Hematopoietic multipotent progenitor cell treated with erythropoietin and hydrocortisone succinate and interleukin-3 and kit ligand, for 4 days (in vitro differentiated cells): ENCODE measurements at places on chromosomes 1 and 21.

DNA sequence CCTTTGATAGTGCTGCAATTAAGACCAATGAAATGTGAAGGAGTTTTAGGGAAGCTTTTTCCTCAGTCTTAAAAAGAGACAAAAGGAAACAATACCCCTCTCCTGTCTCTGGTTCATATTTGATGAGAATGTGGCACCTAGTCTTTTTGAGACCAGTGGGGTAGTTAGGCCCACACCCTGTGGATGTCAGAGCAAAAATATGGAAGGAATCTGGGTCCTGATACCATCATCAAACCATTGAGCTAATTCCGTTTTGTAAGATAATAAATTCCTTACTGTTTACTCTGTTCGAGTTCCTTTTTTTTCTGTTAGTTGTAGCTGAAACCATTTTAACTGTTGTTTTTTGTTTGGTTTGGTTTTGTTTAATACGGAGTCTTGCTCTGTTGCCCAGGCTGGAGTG lies 33.3 kb downstream of the PTPRC start:
- DNase-seq = no peak

DNA sequence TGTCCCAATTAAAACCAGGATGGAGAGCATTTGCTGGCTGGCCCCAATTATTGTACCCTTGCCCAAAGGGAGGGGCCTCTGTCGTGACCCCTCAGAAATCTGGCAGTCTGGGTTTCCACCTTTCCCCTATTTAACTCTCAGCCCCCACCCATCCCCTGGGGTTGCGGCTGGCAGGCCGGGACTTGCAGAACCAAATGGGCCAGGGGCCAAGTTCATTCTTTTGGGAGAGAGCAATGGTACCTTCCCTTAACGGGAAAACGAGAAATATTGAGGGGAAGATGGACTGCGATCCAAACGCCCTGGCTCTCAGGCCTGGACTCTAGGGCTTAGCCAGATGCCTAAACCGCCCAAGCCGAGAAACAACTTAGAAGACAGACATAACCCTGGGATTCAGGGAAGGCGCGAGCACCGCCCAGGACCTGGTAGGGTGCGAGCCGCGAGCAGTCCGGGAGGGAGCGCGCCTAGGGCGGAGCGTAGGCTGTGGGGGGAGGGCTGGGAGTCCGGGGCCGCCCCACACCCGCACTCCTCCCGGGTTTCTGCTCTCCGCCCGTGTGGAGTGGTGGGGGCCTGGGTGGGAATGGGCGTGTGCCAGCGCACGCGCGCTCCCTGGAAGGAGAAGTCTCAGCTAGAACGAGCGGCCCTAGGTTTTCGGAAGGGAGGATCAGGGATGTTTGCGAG lies at the start of gene SLC27A3:
SLC27A3 (plus strand) TSS at position 628 of the 678 bp plus-strand sequence. CDS start 91 bp downstream, outside the sequence.
- DNase-seq = no peak

DNA sequence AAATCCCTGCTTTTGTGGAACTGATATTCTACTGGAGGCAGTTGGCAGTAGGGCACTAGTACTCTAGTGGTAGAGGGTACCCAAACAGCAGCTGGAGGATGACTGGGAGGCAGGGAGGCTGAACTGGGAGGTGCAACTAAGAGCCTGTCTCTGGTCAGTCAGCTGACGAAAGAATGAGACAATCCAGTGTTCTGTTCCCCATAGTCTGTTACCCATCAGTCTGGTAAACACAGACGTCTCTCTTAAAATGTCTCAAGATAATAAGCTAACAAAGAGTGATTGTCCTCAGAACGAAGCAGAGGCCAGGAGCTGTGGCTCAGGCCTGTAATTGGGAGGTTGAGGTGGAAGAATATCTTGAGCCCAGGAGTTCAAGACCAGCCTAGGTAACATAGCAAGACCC lies 30.4 kb downstream of the TFAP2E start:
- DNase-seq = no peak

GRCh38 chr1:92262516-92262915 lies 36.3 kb downstream of the GLMN start:
- no peak for DNase-seq

- no peak for DNase-seq
Measured at GRCh38 chr1:173297798-173298391, 90.8 kb upstream of the TNFSF4 start.

GRCh38 chr1:42753070-42753469 lies 13.0 kb upstream of the CLDN19 start:
- no peak for DNase-seq

GRCh38 chr1:212944229-212944901 lies 6.0 kb upstream of the VASH2 start:
- no peak for DNase-seq

DNA sequence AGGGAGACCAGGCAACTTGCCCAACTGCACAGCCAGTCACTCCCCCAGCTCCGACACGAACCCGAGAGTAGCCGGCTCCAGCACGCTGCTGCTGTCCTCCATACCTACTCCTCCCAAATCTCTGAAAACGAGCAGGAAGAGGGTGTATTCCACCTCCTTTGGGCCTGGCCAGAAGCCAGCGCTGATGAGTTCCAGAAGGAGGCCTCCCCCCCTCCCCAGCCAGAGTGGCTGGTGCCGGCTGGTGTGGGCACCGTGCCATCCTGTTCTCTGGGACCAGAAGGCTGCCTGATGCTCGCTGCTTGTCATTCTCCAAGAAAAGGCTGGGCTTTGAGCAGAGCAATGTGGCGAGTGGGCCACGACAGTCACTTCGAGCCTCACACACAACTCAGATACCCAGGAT lies 22.2 kb downstream of the KCNN3 start:
- DNase-seq = no peak

- DNase-seq = peak; percentile 80
Measured at GRCh38 chr1:30707412-30708360, 15.7 kb downstream of the MATN1 start.

GRCh38 chr1:18360251-18360650 lies 120.5 kb upstream of the KLHDC7A start:
- no peak for DNase-seq

- DNase-seq = no peak
Measured at GRCh38 chr1:115116512-115116911, 27.2 kb upstream of the TSPAN2 start.

DNA sequence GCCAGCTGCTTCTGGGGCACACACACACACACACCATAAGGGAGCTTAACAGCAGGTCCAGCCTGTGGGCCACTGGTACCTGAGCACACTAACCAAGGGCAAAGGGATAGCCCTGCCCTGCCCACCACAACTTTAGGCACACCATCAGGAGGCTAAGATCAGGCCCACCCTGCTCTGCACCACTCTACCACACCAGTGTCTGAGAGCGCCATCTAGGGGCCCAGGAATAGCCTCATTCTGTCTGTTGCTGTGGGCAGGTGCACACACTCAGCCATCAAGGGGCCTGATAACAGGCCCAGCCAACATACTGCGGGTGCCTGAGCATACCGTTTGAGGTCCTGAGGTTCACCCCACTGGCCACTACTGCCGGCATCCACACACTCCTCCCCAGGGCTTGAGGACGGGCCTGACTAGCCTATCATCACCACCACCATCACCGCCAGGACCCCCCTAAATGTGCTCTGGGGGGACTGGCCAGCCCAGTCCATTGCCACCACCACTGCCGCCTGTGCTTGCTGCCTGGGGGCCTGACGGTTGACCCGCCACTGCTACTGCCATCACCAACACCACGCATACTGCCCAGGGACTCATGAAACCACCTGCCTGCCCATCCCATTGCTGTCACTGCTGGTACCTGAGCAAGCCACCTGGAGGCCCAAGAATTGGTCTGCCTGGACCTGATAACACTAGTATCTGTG lies 31.3 kb downstream of the NSL1 start:
- peak; percentile 55 for DNase-seq

- DNase-seq = peak; percentile 33
Measured at GRCh38 chr1:242523719-242524570, 552 bp downstream of the PLD5 start.

DNA sequence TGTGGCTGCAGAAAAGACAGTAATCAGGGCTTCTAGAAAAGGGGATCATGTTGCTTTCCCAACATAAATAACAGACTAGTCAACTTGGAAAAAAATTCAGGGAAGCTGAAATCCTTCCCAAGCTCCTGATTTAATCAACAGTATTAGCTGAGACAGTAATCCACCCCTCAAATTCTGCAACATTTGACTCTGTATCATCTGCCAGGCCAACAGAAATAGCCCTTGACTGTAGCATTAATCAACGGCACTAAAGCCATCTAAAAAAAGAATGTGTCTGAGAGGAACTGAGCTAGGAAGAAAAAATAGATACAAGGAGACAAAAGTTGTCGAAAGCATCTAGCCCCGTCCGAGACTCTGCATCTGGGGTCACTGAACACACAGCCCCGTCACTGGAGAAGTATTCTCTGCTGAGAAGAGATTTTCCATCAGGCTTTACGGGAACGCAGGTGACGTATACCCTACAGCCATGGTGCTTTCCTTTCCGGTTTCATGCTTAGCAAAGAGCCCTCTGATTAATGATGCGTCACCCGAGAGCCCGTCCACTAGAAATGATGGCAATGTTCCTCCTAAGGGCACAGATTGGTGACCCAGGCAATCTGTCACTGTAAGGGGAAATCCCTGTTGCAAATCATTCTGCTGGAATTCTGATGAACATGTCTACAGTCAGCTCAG lies 42.1 kb upstream of the TP53BP2 start:
- DNase-seq = no peak

- DNase-seq = peak; percentile 8
Measured at GRCh38 chr1:56526571-56527174, 52.7 kb downstream of the PLPP3 start.

- no peak for DNase-seq
Measured at GRCh38 chr1:6370006-6370405, 23.6 kb downstream of the ACOT7 start.

DNA sequence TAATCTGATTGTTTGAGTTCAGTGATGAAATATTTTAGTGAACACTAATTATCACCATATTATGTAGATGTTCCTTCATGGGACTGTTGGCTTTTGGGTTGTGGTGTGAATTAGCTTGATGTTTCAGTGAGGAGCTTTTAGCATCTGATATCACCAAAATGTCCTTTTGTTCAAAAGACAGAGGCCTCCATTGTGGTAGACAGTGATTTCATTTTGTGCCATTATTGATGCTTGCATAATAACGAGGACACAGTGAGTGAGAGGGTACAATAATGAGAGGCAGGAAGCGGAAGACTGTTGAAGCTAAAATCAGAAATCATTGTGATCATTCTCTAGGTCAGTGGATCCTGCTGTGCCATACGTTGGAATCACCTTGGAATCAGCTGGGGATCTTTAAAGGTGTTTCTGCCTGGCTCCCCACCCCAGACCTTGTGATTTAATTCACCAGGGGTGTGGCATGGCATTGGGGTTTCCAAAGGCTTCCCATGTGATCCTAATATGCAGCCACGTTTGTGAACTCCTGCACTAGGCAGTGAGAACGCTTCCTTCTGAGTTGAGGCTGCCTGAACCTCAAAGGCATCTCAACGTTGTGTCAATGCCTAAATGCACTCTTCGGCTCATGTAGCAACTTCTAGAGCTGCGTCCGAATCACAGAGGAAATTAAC lies 82.1 kb upstream of the KIF1B start:
- no peak for DNase-seq

- DNase-seq = no peak
Measured at GRCh38 chr1:20742671-20743070, 10.2 kb upstream of the SH2D5 start.

DNA sequence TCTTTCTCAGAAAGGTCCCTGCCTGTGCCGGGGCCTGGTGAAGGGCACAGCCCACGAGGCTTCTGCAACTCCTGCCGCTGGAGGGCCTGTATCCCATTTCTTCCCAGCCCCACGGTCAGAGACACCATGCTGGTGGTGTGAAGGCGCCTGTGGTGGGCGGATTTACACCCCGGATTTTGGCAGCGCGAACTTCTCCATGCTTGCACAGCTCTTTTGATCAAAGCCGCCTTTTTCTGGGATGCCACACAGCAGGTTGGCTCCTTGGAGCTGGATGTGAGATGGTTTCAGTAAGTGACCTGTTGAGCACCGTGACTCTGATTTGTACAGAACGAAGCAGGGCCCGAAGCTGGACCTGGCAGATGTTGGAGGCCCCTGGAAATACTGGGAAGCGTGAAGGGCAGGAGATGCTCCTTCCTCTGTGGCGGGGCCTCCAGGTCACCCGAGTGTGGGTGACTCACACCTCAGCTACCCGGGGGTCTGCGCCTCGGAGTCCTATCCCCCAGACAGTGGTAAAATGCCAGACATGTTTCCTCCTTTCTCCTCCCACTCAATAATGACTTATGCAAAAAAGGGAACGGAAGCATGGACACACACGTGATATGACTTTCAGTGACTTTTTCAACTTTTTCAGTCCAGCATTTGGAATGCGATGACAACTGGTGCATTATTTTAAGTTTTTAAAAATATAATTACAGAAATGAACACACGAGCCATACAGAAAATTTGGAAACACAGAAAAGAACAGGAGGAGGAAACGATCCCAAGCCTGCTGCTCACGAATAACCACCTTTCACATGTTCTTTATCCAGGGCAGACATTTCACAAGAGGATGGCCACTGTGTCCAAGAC lies 9.0 kb downstream of the UMODL1 start:
- DNase-seq = no peak

DNA sequence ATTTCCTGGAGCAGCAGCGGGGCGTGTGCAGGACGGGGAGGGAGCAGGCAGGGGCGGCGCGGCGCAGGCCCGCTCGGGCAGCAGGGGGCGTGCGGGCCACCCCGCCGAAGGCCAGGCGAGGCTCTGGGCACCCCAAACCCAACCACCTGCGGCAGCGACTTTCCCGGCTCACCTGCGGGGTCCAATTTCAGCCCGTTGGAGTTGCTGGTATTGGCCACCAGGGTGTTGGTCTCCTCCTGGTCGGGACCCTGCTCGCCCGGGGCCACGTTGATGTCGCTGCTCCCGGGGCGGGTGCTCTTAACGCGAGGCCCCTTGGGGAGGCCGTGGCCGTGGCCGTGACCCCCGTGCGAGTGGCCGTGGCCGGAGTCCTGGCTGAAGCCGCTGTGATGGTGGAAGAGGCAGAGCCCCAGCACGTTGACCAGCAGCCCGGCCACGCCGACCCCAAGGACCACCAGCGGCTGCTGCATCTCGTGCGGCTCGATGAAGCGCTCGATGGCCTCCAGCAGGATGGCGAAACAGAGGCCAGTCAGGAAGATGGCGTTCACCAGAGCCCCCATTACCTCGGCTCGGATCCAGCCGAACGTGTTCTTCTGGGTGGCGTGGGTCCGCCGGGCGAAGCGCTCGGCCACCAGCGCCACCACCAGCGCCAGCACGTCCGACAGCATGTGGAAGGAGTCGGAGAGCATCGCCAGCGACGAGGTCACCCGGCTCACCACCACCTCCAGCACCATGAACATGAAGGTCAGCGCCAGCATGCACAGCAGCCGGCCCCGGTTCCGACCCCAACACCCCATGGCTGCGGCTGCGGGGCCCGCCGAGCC lies 932 bp downstream of the SLC30A1 start:
- peak; percentile 81 for DNase-seq
